Stimulated activated naive CD4-positive, alpha-beta T cell (primary cell): ENCODE measurements at places on chromosomes 6 and 20.

GRCh38 chr6:89273816-89274215 is 41.3 kb downstream of the GABRR2 start:
- DNase-seq: no peak

DNA sequence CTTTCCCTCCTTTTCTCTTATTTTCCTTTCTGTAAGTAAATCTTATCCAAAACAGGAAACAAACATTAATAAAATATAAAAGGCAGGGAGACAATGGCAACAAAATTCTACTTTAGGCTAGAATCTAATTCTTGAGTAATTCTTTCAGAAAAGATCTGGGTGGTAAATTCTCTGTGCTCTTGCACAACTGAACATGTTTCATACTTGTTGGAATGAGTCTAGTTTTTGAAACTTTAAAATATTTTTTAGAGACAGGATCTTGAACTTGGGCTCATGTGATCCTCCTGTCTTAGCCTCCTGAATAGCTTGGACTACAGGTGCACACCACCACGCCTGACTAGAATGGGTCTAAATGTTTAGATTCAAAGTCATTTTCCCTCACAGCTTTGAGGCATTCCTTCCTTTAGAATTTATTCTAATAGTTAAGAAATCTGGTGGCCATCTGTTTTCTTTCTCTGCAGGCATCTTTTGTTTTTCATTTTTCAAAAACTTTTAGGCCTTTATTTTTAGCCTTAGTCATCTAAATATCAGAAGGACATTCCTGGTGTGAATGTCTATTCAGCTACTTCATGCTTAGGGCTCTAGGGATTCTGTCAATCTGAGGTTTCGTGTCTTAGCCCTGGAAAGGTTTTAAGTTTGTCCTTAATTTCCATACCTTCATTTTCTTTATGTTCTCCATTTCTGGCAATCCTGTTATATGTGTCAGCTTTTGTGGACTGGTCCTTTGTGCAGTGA is 76.5 kb downstream of the CDKAL1 start:
- DNase-seq: no peak

GRCh38 chr6:161677188-161677587 is 403.3 kb upstream of the AGPAT4 start:
- DNase-seq: no peak

DNA sequence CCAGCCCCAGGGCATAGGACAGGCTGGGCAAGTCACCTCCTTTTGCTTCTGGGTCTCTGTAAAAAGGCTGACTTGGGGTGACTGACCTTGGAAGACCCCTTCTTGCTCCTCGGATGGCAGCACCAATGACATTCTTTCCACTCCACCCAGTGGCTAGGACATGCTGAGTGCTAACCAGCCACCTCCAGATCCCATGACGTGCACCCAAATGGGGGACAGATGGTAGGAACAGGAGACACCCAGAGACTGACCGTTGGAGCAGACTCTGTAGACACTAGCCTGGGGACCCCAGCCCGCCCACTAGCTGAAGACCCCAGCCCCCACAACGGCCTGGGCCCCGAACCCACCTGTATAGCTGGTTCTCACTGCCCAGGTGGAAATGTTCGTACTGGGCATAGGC is 38.3 kb downstream of the ANGPT4 start:
- DNase-seq: no peak

DNA sequence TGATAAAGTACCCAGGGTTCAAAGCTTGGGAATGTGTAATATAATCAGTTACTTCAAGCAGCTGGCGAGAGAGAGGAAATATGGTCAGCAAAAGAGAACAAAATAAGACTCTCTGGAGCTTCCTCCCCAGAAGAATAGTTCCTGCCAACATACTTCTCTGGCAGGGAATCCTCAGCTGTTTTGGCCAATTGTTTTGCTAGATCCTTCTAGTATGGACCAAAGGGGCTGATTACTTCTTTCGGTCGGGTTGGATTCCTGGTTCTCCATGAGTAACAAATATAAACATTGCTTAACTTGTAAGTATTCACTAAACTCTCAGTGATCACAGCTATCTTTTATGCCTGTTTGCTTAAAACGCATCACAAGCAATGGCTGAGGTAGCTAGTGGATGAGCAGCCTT is 31.4 kb upstream of the FBXO9 start:
- no peak for DNase-seq

GRCh38 chr20:6959900-6960312 is 192.4 kb downstream of the BMP2 start:
- no peak for DNase-seq

DNA sequence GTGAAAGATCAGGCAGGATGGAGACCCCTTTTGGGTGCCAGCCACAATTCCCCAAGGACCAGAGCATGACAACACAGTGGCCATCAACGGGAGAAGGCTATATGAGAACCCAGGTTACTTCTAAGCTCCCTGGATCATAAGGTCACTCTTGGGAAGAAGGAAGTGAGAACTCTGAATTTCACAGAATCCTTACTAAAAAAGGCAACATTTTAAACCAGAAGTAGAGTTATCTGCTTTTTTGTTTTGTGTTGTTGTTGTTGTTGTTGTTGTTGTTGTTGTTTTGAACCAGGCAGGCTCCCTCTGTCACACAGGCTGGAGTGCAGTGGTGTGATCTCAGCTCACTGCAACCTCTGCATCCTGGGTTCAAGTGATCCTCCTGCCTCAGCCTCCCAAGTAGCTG is 107.4 kb upstream of the TNFAIP3 start:
- DNase-seq: no peak

GRCh38 chr20:21981597-21982344 is 276.3 kb downstream of the PAX1 start:
- DNase-seq: no peak

- DNase-seq: no peak
Observed at GRCh38 chr20:51377132-51377531, 165.4 kb downstream of the NFATC2 start.

GRCh38 chr6:89797317-89797716 is 22.3 kb downstream of the MDN1 start:
- no peak for DNase-seq

DNA sequence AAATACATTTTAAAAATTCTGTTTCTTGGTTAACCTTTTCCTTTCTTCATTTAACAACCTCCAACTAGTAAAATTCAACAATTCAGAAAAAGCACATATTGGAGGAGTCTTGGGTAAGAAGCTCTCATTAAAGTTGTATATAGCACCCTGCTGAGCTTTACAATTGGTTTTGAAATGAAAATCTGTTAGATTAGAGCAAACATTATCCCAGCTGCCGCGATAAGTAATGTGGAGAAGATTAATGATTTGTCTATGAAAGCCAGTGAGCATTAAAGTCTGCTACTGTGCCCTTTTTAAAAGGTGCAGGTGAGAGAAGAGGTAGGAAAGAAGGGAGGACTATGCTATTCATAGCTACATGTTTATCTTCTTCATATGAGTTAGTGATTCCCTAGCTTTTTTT is 201.5 kb downstream of the ZFAND3 start:
- no peak for DNase-seq

- DNase-seq: no peak
Observed at GRCh38 chr6:50922579-50923525, 104.2 kb downstream of the TFAP2B start.

DNA sequence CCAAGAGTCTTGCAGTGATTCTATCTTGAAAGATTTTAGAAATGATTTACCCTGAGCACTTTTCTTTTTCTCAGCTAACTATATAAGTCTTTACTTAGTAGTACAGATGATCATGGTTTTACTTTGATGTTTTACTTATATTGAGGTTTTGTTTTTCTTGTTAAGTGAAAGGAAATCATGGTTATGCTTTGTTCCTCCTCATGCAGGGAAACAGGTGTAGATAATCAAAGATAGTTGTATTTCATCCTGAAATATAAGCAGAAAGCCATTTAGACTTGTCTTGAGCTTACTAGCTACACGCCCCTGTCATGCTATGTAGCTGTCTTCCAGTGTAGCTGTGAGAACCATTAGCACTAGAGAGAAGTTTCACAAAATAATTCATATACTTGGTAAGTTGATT is 113.9 kb downstream of the HIVEP1 start:
- DNase-seq: peak; percentile 39

GRCh38 chr20:63007646-63008488 is 1.1 kb upstream of the BHLHE23 start:
- no peak for DNase-seq

DNA sequence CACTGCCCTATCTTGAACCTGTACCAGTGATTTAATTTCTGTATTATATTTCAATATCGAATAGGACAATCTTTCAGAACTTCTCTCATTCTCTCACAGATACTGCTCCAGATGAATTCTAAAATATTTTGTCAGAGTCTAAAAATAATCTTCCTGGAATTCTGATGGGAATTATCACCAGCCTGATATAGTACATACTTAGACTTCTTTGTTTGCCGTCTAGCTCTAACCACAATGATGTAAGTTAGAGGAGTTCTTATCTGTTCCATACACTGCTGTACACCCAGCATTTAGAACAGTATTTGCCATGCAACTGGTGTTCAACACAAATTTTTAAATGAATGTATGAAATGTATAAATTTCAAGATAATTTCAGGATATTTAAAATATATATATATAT is 1.3 kb upstream of the HUS1B start:
- no peak for DNase-seq

GRCh38 chr6:90650041-90650940 is 63.4 kb upstream of the MAP3K7 start:
- no peak for DNase-seq

GRCh38 chr20:52379723-52380336 is 188.3 kb upstream of the ZFP64 start:
- DNase-seq: peak; percentile 2

GRCh38 chr6:164154588-164154987 is 740.1 kb downstream of the QKI start:
- DNase-seq: no peak

DNA sequence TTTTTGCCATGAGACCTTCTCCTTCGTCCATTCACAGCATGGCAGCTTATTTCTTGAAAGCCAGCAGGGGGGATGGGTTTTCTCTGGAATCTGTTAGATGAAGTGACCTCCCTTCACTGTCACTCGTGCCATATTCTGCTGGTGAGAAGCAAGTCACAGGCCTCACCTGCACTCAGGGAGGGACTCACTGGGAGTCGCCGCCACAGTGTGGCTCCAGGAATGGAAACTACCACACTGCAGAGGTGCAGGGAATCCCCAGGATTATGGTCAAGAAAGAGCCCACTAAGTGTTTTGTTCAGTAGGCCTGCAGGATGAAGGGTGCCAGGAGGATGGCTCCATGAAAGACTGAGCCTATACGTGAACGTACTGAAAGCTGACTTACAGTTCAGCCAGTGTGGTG is 161.1 kb upstream of the AKAP12 start:
- DNase-seq: no peak
